ENCODE measurements at places on chromosomes 13 and 19. TPM values are rescaled to one million over a fixed set of nuclear protein-coding genes. Genes with fewer than 3 reads are reported as not detected.
A peak's percentile ranks its signal among the peaks of the same experiment; 100 is the strongest.

DNA sequence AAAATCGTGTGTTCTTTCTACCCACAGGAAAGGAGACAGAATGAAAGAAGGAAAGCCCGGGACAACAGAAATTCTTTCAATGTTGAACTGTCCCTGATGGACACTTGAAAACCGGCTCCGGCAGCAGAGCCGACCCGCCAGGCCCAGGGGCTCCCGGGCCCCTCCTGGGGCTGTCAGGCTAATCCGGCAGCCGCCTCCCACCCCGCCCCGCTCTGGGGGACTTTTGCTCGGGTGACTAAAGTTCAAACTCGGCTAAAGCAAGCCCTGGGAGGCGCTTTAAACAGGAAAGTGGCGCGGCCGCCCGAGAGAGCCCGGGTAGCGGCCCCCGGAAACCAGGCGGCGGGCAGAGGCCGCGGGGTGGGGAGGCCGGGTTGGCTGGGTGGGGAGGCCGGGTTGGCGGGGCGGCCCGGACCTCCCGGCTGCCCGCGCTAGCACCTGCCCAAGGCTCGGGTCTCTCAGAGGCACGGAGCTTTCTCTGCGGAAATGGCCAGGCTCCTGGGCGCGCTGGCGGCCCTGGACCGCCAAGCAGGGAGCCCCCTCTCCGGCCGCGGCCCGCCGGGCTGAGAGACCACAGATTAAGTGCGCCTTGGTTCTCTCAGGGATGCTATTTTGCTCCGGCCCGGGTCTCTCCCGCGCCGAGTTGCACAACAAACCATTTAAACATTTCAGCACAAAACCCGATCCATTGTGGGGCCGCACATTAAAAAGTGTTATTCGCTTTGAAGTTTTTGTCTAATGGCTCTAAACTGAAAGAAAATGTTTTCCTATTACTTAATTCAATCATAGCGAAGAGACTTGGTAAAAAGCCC is 2.6 kb upstream of the GSX1 start:
- H3K4me3 ChIP-seq, result peak overlapping the region; percentile 47
- no peak overlapping the region for H3K27ac ChIP-seq
- no peaks in the 10 kb centered on the region for H3K36me3 ChIP-seq

DNA sequence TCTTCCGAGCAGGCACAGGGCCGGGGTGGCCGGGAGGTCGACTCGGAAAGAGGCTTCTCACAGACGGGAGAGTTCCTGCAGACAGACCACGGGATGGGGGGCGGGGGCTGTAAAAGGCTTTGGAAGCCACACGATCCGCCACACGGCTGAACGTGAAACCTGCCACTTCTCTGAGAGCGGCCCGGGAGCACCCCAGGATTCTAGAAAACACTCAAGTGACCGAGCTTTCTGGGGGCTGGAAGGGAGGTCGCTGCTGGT is 15.6 kb upstream of the SLC39A3 start:
- no peak overlapping the region for H3K27ac ChIP-seq
- H3K36me3 ChIP-seq, result peaks cover 47% of the 10 kb centered on the region
- no peak overlapping the region for H3K4me3 ChIP-seq
- no peak for DNase-seq

DNA sequence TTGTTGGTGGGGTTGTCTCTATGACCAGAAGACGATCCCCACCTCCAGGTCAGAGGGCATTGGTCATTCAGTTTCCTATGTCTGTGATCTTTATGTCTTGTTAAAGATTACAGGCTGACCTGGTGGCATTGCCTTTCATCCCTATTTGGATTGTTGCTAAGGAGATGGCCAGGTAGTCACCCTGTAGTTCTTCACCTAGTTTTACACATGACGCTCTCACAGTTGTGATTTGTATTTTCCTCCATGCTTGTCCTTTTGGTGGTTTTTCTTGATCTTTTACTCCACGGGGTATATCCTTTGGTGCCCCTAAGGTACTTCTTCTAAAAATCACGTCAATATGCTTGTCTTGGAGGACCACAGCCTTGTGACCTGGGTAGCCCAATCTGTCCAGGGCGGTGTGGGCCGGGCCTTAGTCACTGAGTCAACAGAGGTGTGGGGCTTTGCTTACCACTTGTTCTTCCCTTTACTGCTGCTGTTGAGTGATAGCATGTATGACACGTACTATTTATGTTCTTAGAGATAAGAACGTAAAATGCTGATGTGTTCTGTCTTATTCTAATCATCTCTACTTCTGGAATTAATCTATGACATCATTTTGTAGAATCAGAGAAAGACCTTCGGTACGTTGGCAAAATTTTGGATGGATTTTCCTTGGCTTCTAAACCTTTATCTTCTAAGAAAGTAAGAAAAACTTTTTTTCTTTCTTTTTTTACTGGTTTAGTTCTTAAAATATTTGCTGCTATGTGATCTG is 20.1 kb downstream of the GPATCH1 start:
- H3K27me3 ChIP-seq, result no peaks in the 10 kb centered on the region
- H3K27ac ChIP-seq, result no peak overlapping the region
- H3K4me1 ChIP-seq, result no peaks in the 10 kb centered on the region
- no peak for DNase-seq

GRCh38 chr19:47256693-47257410 is 527 bp downstream of the CCDC9 start:
- no peaks in the 10 kb centered on the region for H3K27me3 ChIP-seq
- H3K27ac ChIP-seq, result peak overlapping the region; percentile 93
- H3K4me1 ChIP-seq, result peaks cover 43% of the 10 kb centered on the region
- H3K36me3 ChIP-seq, result peaks cover 37% of the 10 kb centered on the region
- H3K4me3 ChIP-seq, result peak overlapping the region; percentile 58

Gene FAM187B
- total RNA-seq, result not detected

Gene IGFLR1
- 8.1 TPM for total RNA-seq

All from esophagus muscularis mucosa (tissue), 4 donors.